ENCODE measurements at places on chromosomes 12 and 14.
A peak's percentile ranks its signal among the peaks of the same experiment; 100 is the strongest.

DNA sequence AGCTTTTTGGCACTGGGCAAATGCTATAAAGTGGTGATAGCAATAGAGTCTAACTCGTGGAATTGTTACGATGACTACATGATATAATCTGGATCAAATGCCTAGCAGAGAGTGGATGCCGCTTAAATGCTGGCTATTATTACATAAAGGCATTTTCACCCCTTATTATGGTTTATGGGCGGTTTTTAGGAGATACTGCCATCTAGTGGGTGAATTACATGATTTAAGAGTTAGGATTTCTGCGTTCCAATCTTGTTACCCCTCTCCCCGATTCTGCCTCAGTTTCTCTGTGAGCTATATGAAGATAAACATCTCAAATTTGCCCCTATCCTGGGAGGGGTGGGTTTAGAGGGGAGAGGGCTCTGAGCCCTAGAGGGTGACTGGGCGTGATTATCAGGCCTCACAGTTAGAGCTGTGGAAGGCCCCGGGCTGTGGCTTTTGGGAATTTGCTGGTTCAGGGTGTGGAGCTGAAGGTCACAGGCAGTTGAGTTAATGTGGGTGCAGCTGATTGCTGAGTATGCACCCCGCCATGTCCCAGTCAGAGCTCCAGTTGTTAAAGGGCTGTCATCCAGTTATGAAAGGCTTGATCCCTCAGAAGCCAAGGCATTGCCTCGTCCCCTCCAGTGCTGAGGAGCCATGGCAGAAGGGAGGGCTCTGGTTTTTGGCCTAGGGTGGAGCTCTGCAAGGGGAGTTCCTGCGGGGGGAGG lies 14.4 kb downstream of the CLSTN3 start:
- DNase-seq: peak; percentile 65

DNA sequence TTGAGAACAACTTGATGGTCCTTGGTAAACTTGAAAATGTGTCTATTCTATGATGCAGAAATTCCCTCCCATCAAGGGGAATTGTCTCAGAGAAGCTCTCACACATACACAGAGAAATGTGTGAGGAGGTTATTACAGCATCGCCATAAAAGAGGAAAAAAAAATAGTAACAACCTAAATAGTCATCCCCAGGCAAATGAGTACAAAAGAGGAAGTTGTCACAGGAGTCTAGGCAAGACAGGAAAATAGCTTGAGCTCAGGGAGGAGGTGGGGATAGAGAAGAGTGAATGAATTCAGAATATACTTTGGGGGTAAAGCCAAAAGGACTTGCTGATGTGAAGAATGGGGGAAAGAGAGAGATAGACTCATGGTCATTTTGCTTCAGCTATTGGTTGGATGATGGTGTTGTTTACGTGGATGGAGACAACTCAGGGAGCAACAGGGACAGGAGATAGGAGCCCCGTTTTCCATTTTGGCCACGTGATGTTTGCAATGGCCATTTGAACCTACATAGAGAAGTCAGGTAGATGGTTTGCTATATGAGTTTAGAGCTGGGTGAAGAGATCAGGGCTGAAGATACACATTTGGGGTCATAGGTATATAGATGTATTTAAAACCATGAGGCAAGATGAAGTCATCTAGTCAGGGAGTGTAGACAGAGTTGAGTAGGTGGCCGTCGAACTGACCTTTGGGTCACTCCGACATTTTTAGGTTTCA lies 20.3 kb downstream of the LRRC74A start:
- no peak for DNase-seq

- no peak for DNase-seq
Measured at GRCh38 chr12:19430988-19431387, 8.3 kb upstream of the AEBP2 start.

GRCh38 chr12:14774074-14774905 lies 29.0 kb downstream of the WBP11 start:
- peak; percentile 97 for DNase-seq

DNA sequence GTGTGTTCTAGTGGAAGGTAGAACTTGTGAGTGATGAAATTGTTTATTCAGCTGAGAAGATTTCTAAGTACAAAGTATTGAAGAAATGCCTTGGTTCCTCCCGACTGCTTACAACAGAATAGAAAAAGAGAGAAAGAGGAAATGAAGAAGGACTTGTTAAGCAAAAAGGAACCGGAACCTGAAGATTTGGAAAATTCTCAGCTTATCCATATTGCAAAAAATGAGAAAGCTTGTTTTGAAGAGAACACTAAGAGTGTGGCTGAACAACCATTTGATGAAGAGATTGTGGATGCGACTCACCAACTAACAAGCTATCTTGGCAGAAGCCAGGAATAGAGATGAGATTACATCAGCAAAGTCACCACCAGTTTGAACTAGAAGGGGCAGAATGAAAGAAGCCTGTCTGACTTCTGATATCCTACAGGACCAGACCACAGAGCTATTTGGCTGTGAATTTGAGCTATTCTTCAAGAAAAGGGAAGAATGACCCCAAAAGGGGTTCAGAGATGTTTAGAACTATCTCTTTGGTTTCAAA lies 15.1 kb downstream of the NDUFA9 start:
- no peak for DNase-seq

GRCh38 chr14:85616386-85616885 lies 86.5 kb downstream of the FLRT2 start:
- no peak for DNase-seq

GRCh38 chr12:47193066-47193465 lies 113.3 kb upstream of the AMIGO2 start:
- DNase-seq: no peak

DNA sequence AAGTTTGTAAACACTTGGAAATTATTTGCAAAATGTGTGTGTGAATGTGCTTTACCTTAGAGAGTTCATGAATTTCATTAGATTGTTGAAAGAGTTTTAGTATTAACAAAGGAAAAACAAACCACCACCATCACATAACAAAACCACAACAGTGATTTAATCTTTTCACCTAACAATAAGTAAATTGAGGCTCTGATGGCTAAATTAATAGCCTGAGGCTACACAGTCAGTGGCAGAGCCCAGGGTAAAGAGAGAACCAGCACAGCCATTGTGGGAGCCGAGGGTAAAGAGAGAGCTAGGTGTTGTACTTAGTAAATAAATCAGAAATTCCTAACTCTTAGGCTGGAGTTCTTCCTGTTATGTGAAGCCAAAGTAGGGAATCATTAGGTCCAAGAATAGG lies 51.2 kb upstream of the CAPRIN2 start:
- DNase-seq: no peak

DNA sequence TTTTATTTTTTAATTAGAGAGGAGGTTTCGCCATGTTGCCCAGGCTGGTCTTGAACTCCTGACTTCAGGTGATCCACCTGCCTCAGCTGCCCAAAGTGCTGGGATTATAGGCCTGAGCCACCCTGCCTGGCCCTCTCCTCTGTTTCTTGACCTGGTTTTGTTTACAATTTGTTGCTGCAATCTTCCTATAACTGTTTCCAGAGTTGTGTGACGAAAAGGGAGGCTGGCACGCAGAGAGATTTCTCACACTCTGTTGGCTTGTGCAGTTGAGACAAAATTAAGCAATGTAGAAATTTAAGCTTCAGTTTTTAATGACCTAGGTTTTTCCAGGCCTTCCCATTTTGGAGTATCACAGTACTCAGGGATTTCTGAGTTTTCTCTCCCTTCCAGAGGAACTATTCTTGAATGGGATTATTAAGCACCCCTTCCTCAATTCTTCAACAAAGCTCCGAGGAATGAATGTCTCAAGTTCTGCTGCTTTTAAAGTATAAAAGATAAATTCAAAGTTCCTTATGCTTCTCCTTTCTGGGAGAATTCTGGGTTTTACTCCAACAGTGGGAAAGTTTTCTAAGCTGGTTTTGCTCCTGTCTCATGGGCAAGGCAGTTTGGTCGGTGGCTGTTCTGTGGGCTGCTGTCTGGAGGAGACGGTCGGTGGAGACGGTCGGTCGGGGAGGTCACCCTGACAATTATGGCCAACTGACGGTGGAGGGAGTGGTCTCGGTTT lies 20.4 kb upstream of the FOS start:
- DNase-seq: peak; percentile 64

GRCh38 chr14:68509188-68509983 lies 283.5 kb downstream of the ZFP36L1 start:
- no peak for DNase-seq

DNA sequence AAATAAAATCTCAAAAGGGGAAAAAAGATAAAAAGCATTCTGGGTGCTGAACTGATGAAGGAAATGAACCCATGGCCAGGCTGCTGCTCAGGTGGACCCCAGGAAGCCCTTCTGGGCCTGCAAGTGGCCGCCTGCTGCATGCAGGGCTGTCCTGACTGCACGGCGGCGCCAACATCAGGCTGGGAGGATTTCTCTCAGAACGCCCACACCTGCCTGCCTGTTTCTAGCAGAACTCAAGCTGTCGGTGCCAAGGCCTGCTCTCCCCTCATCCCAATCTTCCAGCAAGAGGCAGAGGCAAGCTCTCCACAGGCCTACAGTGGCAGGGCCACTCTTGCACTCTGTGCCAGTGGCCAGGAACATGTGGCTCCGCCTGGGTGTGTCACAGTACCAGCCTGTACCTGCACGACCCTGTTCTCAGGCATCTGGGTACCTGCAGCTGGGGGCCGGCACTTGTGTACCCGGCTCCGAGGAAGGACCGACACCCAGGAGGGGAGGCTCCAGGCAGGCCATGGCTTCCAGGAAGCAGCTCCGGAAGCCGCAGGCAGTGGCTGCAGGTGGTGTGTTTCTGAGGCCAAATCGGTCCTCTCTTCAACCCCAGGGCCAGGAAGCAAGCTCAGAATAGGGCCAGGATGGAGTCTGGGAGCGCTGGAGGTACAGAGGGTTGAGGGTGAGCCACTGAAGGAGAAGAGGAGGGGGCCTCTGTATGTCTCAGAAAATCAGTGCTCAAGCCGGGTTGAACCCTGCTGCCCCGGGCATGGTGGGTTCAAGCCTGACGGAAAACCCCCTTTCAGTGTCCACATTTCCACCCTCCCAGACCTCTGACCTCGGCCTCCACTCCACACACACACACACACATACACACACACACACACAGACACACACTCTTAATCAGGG lies 2.5 kb upstream of the INF2 start:
- DNase-seq: no peak

GRCh38 chr14:85195872-85196477 lies 334.0 kb upstream of the FLRT2 start:
- DNase-seq: no peak

GRCh38 chr14:53894456-53894855 lies 62.2 kb downstream of the BMP4 start:
- no peak for DNase-seq

GRCh38 chr12:52247622-52248540 lies 14.8 kb downstream of the KRT7 start:
- no peak for DNase-seq

DNA sequence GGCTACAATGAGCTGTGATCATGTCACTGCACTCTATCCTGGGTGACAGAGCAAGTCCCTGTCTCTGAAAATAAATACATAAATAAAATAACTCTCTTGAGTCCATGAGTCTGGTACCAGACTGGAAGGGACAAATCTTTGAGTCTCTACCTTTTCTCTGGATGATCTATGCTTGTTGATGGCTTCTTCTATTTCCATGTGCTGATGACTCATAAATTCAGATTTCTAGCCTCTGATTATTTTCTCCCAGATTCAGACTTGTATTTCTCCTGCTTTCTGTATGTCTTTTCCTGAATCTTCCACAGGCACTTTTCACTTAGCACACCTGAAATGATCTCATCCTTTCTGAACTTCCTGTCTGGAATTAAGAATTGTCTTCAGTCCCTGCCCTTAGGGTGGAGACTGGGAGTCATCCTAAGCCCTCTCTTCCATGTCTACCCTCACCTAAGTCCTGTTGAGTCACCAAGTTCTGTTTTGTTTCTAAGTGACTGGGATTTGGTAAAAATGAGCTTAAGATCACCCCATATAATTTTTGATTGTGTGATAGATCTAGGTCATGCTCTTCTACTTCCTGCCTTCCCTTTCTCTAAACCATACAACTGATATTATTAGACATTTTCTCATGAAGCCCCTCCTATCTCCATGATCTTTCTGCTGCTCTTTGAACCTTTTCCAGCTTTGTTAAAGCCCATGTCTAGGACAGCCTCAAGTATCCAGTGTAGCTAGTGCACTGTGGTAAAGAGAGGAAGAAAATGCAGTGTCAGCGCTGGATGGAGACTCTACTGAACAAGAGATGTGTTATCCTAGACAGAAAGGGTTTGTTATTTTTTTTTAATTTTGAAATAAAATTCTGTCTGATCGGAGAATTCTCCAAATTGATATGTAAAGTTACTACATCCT lies 13.1 kb downstream of the AKAP6 start:
- no peak for DNase-seq

- DNase-seq: peak; percentile 47
Measured at GRCh38 chr14:100540926-100541620, 46.1 kb downstream of the BEGAIN start.

- no peak for DNase-seq
Measured at GRCh38 chr12:132474237-132474741, 15.7 kb upstream of the FBRSL1 start.

GRCh38 chr12:44875417-44875953 lies 630 bp downstream of the NELL2 start:
- no peak for DNase-seq

GRCh38 chr14:32818581-32818980 lies 120.1 kb upstream of the NPAS3 start:
- DNase-seq: no peak

- DNase-seq: peak; percentile 96
Measured at GRCh38 chr12:57087010-57087690, 1.8 kb upstream of the NAB2 start.

GRCh38 chr14:24132976-24133375 lies 2.5 kb downstream of the FITM1 start:
- no peak for DNase-seq

DNA sequence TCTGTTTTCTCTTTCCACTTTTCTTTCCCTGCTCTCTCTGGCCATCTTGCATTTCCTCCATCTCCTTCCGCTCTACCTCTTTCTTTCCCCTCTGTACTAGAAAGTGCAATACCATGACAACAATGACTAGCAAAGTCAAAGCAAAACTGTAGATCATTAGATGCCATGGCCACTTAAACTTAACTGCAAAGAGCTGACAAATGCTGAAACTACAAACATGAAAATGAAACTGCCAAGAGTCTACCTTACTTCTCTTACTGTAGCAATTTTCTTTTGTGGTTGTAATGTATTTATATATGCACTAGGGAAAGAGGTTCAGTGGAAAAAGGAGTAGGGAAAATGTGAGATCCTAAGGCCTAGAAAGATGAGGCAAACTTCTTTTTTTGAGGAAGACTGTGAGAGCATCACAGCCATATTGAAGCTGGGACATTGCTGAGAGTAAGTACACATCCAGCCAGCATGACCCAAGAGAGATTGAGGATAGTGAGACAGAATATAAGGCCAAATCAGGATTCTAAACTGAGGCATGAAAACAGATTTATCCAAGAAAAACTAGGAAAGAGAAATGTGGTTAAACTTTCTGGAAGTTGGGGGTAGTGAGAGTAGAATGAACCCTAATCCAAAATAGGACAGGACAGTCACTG lies 276.6 kb upstream of the NAV3 start:
- DNase-seq: no peak

- no peak for DNase-seq
Measured at GRCh38 chr12:68119250-68119649, 40.3 kb downstream of the IFNG start.

GRCh38 chr12:100497105-100497795 lies 23.6 kb downstream of the NR1H4 start:
- no peak for DNase-seq

GRCh38 chr12:59936534-59936933 lies 340.7 kb downstream of the SLC16A7 start:
- DNase-seq: no peak

GRCh38 chr12:47218191-47218654 lies 138.5 kb upstream of the AMIGO2 start:
- no peak for DNase-seq

GRCh38 chr12:69688471-69689427 lies 10.4 kb downstream of the BEST3 start:
- peak; percentile 64 for DNase-seq

GRCh38 chr12:20000229-20000849 lies 368.0 kb upstream of the PDE3A start:
- no peak for DNase-seq

Data from sciatic nerve (tissue), 2 donors.